ENCODE measurements at places on chromosomes 11 and 22.

GRCh38 chr11:111183706-111184105 is 61.8 kb upstream of the POU2AF2 start:
- DNase-seq = no peak

DNA sequence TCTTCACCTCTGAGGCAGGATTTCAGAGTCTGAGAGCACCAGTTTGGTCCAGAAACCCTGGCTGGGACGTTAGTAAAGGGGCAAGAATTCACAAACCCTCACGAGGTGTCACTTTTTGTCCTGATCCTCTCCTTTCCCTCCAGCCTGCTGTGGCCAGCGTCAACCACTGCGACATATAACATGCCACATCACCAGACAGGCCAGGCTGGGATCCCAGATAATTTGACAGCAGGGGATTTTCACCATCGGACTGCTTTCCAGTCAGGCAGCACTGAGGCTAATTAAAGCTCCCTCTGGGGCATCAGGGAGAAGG is 36.8 kb upstream of the RBFOX2 start:
- no peak for DNase-seq

DNA sequence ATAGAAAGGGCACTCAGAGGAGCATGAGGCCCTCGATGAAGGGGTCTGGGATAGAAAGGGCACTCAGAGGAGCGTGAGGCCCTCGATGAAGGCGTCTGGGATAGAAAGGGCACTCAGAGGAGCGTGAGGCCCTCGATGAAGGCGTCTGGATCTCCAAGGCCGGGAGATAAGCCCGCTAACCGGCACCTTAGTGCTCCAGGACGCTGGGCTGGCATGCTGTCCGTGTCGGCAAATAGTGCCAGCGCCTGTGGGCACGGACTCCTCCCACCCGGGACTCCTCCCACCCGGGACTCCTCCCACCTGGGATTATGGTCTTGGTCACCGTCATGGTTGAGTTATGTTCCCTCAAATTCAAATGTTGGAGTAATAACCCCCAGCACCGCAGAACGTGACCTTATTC is 725.3 kb downstream of the BRD1 start:
- no peak for DNase-seq

- DNase-seq = no peak
Observed at GRCh38 chr22:49148895-49149418, 678.7 kb downstream of the BRD1 start.

GRCh38 chr11:70851308-70851707 is 401.1 kb downstream of the SHANK2 start:
- DNase-seq = no peak

DNA sequence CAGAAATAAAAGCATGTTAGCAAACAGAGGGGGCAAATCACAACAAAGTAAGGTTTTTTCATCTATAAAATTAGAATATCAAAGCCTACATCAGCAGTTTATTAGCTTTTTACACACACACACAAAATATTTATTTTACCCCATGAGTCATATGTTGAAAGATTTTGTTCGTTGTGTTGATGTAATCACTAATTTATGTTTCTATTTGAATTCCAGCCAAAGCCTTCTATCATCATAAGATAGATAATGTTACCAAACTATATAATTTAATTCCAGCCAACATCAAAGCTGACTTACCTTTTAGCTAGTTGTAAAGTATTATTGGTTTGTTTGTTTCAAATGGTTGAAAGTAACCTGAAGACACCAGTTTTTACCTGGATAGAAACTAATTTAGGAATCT is 458.0 kb upstream of the ARHGAP42 start:
- no peak for DNase-seq

GRCh38 chr11:46490666-46491065 is 99.1 kb upstream of the CHRM4 start:
- no peak for DNase-seq

GRCh38 chr22:46966495-46966845 is 204.0 kb downstream of the TBC1D22A start:
- no peak for DNase-seq

GRCh38 chr11:92768121-92768840 is 201.2 kb upstream of the MTNR1B start:
- no peak for DNase-seq

DNA sequence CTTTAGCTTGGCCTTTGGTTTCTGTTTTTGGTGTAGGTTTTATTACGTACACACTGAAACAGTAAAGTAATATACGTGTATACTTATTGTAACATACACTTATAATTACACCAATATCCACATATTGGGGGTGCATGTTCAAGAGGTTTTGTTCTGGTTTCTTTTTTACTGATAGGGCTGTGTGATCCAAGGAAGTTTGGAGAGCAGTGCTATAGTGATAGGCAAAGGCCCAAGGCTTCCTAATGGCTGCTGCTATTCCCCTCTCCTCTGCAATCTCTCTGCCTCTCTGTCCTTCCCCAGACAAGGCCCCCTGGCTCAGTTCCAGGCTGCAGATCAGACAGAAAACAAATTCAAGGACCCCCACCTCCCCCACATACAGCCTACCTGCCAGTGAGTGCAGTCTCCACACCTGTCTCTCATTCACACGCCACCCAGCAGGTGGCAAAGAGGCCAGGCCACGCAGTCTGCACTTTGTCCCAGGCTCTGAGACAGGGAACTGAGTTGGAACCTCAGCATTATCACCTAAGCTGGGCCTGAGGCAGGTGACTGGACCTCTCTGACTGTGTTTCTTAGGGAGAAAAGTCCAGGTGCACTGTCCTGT is 15.1 kb downstream of the TMEM184B start:
- DNase-seq = no peak

GRCh38 chr22:20106849-20107237 is 9.1 kb upstream of the RANBP1 start:
- DNase-seq = no peak

- no peak for DNase-seq
Observed at GRCh38 chr11:134579724-134580609, 167.9 kb upstream of the B3GAT1 start.

GRCh38 chr11:92819830-92820229 is 149.6 kb upstream of the MTNR1B start:
- no peak for DNase-seq

GRCh38 chr11:116233561-116233960 is 539.2 kb downstream of the BUD13 start:
- DNase-seq = no peak

DNA sequence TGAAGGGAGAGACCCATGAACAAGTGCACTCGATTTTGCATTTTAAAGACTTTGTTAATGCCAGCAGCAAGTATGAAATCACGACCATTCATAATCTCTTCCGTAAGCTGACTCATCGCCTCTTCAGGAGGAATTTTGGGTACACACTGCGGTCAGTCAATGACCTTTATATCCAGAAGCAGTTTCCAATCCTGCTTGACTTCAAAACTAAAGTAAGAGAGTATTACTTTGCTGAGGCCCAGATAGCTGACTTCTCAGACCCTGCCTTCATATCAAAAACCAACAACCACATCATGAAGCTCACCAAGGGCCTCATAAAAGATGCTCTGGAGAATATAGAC is 5.9 kb downstream of the SERPIND1 start:
- no peak for DNase-seq

GRCh38 chr22:36589856-36590255 is 60.9 kb upstream of the EIF3D start:
- DNase-seq = no peak

DNA sequence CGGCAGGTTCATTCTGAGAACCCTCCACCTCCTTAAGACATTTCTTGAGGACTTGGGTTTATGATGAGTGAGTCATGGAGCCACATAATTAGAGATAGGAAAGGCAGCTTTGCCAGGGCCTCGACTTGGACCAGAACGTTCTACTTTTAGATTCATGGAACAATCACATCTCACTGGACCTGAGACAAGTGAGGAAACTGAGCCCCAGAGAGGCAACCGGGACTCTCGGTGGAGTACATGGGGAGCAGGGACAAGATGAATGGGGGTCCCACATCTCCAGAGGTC is 59.5 kb downstream of the LINC01488 start:
- DNase-seq = no peak

GRCh38 chr11:2085251-2086066 is 53.7 kb downstream of the IGF2 start:
- DNase-seq = no peak

- peak; percentile 21 for DNase-seq
Observed at GRCh38 chr22:32202539-32203180, 2.2 kb downstream of the RFPL2 start.
